ENCODE measurements at places on chromosomes 16 and 17.

GRCh38 chr16:79047337-79047736, 553.2 kb downstream of the MAF start:
- no peak for DNase-seq

DNA sequence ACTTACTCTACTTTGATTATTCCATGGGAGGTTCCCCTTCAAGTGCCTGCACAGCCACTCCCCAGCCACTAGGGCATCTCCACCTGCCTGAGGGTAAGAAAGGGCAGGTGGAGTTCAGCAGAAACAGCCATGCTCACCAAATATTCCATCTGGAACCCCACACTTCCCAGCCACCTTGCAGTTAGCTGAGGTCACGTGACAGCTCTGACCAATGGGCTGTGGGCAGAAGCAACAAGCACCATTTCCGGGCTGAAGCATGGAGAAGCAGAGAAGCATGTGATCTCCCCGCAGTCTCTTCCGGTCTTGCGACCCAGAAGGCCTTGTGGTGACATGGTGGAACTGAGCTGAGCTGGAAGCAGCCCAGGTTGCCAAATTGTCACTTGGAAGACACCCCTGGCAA, 108.6 kb downstream of the CCT6B start:
- no peak for DNase-seq

DNA sequence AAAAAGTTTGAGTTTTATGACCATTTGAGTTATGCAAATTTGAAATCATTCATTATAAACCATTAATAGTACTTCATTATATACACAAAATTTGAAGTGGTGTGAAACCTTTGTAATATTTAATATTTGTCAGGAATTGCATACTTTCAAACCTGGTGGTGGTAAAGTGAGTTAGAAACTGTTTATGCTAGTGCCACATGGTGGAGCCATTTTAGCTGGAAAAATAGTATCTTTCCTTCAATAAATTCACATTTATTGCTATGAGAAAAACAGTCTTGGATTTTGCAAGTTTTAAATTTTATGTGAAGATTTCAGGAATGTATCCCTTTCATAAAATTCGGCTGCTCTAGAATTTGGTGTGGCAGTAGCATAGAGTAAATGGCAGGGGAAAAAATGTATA, 7.3 kb upstream of the BLMH start:
- no peak for DNase-seq

- no peak for DNase-seq
These were observed 37.6 kb downstream of the CDYL2 start for GRCh38 chr16:80766798-80767197.

DNA sequence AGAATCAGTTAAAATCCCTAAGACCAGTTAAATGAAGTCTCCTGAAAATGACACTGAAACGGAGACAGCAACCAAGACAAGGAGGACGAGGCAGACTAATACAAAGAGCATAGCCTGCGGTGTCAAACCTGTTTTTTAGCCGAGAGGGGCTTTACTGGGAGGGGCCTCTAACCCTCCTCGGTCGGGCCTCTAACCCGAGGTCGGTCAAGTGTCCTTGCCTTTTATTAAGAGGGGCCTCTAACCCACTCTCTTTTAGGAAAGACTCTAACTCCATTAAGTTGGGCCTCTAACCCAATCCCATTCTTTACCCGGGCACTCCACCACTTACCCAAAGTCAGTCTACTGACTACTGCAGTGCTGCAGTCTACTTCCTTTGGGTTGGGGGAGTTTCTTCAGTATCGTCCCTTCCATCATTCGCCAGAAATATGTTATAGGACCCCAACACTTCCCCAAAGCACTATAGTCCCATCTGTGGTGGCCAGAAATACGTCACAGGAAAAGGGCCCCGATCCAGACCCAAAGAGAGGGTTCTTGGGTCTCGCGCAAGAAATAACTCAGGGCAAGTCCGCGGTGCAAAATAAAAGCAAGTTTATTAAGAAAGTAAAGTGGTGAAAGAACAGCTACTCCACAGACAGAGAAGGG, 39.2 kb upstream of the ARL4D start:
- DNase-seq: no peak

GRCh38 chr16:54957403-54958166, 26.9 kb downstream of the IRX5 start:
- no peak for DNase-seq

DNA sequence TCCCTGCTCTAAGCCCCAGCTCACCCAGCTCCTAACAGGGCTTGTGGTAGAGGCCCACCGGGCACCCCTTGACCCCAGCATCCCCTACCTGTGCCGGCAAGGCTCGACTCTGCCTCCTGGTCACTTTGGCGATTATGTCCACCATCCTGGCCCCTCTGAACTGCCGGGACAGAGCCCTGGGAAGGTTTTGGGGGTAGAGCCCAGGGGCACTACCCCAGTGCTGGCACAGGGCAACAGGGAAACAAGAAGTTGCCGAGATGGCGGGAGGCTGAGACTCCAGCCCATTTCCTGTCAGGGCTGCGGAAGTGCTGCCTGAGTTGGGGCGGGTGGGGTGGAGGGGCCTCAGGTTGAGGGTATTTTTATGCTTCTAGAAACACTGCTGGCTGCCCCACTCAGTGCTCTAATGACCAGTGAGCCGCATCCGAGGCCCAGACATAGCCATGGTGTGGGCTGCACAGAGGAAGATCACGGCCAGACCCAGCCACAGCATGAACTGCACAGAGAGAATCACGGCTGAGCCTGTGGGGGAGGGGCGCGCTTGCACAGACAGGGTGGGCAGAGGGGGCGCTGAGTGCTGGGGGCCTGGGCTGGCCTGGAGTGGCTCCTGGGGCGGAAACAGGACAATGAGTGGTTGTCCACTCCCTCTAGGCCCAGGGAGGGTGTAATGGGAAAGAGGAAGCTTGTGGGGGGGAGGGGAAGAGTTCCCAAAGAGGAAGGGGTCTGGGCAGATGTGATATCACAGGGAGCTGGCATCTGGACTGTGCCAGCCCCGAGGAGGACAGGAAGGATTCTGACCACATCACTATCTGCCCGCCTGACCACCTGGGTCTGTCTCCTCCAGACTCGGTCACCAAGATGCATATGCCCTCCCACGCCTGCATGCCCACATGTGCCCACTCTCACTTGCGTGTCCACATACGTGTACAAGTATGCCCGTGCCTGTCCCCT, 22.3 kb downstream of the ARHGAP27 start:
- DNase-seq: peak; percentile 38

DNA sequence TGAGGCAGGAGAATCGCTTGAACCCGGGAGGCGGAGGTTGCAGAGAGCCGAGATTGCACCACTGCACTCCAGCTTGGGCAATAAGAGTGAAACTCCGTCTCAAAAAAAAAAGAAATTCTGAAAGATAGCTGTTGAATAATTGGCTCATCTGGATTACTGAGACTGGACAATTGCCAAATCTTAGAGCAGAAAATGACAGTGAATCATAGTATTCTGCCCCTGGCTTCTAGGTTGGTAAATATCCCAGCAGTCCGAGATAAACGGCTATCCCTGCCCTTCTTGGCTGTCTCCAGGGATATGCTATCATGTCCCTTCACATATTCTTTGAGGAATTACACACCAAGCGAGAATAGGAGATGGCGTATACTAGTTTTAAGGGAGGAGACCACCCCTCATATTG, 35.5 kb upstream of the METTL16 start:
- DNase-seq: no peak

DNA sequence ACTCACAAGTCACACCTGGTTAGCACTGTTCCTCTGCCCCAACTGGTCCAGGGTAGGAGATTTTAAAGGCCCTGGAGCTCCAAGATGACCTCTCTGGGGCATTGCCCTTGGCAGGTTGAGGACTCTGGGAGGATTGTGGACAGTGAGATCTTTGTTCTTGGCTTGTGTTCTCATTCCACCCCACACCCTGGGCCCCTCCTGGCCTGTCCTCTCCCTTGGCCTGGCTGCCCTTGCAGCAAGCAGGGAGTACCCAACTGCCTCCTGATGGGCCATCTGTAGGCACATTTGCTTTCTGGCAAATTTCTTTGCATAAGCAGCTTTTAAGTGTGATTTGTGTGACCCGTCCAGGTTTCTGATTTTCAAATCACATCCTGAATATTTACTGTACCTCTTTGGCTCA, 239.6 kb downstream of the UTP18 start:
- DNase-seq: no peak

- no peak for DNase-seq
These were observed 39.2 kb upstream of the USP22 start for GRCh38 chr17:21082001-21082436.

GRCh38 chr17:34465789-34466188, 102.8 kb upstream of the CCL1 start:
- DNase-seq: no peak

DNA sequence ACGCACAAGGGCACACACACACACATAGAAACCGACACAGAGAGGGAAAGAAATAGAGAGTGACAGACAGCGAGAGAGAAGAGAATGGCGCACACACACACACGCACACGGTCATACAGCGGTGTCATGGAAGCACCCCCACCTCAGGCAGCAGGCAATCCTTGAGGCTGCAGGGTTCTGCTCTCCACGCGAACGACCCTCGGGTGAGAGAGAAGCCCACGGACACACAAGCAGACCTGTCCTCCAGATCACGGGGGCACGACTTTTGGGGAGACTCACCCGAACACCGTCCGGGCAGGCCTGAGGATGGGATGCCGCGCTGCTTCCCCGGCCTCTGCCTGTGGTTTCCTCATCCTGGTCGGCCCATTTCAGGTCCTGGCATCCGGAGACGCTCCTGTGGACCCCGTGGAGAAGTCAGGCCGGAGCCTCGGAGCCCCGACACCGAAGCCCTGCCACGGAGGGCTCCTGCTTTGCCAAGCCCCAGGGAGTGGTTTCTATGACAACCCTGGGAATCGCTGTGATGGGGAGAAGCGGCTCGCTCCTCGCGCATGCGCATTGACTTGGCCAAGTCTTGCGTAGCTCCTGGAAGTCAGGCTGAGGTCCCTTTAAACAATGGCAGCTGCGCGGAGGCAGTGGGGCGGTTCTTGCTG, 118.2 kb upstream of the KCNJ18 start:
- DNase-seq: peak; percentile 21

- peak; percentile 14 for DNase-seq
These were observed 421.1 kb upstream of the C16orf82 start for GRCh38 chr16:26645614-26646013.

DNA sequence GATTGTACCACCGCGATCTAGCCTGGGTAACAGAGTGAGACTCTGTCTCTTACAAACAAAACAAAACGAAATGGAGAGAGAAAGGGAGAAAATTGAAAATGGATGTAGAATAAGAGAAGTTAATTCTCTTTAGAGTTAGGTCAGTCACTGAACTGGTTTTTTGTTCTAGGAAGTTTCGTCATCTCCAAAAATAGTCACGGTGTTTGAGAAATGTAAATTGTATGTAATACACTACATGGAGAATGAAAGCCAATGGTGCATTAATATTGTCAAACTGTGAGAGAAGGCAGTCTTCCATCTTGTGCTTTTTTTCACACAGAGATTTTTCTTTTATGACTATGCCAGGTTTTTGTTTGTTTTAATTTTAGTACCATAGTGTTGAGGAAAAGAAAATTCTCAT, 145.9 kb downstream of the BCAS3 start:
- DNase-seq: no peak

GRCh38 chr17:18037486-18037885, 1.5 kb downstream of the ATPAF2 start:
- no peak for DNase-seq

DNA sequence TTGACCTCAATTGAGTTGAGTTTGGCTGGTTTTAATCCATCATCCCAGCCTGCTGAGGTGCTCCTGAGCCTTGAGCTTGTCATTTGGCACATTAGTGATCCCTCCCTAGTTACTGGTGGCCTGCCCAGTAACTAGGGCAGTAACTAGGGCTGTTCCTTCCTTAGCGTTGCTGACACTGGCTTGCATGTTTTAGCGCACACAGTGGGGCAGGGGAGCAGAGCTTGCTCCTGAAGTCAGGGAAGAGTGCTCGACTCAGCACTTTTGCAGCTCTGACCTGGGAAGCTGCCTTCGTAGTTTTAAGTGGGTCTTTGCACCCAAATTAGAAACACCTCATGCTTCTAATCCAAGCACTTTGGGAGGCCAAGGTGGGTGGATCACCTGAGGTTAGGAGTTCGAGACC, 15.7 kb downstream of the CCDC42 start:
- no peak for DNase-seq

GRCh38 chr16:85090873-85091521, 21.3 kb downstream of the CIBAR2 start:
- DNase-seq: no peak
